ENCODE measurements at places on chromosomes 3 and 15.

DNA sequence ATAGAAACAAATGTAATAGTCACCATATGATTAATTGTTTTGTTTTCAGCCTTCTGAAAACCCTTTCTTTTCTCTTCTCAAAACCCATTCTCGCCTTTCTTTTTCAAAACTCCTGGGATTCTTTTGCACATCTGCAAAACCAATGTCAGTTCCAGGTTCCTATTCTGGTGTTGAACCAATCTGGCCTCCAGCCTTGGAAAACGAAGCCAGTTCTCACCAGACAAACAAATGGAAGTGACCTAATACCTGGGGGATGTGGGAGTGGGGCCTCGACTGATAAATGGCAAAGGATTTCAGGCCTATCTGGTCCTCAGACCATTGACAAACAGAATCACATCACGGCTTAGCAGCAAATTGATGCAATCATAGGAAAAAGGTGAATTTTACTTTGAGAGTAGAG lies 73.0 kb downstream of the COL8A1 start:
- DNase-seq, result no peak

- DNase-seq, result no peak
Measured at GRCh38 chr3:42664438-42664803, 10.9 kb downstream of the ZBTB47 start.

DNA sequence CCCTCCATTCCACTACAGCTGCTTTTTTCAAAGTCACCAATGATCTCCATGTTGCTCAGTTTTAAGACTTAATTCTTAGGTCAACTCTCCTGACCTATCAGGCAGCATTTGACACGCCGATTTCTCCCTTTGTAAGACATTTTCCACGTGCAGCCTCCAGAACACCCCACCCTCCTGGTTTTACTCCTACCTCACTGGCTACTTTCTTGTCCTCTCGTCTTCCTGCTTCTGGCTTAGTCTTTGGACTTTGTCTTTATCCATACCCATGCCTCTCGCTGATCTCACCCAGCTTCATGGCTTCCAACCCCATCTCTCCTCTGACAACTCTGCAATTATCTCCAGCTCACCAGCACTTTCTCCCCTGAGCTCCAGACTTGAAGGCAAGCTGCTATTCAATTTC lies 99.3 kb upstream of the UMPS start:
- no peak for DNase-seq

DNA sequence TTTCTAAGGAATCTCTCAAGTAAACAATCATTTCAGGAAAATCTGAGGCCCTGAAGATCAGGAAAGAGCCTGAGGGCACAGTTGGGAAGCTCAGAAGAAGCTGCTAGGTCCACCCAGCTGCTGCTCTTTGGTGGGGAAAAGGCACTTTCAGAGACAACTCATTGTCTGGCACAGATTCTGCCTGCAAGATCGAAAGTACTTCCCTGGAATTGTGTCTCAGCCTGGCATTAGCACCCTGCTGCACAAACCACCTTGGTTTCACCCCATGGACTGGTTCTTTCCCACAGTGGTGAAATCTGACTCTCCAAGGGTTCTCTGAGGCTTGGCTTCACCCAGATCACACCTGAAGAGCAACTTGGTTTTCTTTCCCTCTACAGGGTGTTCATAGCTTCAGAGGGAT lies 18.7 kb downstream of the THRB start:
- DNase-seq, result no peak

DNA sequence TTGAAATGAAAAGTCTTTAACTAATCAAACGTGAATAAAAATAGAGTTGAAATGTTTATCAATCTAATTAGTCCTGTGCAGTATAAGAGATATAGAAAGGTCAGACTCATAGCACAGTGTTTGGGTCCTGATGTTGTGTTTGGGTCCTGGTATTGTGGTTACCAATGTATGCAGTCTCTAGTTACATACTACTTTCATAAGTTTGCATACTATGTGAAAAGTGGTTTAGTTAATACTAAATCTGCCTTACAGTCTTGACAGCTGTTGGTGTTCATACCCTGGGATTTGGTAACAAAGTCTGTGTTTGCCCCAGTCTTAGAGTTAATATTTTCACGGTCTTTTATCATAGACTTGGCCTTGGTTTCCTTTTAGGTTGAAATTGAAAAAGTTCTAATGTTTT lies 41.7 kb downstream of the KIF15 start:
- no peak for DNase-seq

DNA sequence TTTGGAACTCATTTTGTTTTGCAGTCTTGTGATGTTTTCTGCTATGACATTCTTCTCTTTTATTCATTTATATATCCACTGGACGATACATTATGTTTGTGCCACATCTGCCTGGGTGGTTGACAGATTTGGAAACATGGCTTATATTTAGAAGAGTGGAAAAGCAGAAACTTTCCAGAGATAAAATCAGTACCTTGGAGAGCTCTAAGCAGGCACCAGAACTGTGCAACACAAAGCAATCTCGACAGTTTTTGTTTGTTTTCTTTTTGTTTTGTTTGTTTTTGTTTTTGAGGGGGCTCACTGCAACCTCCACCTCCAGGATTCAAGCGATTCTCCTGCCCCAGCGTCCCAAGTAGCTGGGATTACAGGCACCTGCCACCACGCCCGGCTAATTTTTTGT lies 45.5 kb downstream of the SYN2 start:
- DNase-seq, result no peak

GRCh38 chr3:2495746-2496145 lies 397.1 kb downstream of the CNTN4 start:
- DNase-seq, result no peak

Data from CD4-positive, alpha-beta T cell treated with Interleukin-1 beta for 1 hour (primary cell).